HEK293T (cell line): ENCODE measurements at places on chromosomes 4 and X.

GRCh38 chr4:170051402-170051801, 25.2 kb upstream of the MFAP3L start:
- no peak for DNase-seq

DNA sequence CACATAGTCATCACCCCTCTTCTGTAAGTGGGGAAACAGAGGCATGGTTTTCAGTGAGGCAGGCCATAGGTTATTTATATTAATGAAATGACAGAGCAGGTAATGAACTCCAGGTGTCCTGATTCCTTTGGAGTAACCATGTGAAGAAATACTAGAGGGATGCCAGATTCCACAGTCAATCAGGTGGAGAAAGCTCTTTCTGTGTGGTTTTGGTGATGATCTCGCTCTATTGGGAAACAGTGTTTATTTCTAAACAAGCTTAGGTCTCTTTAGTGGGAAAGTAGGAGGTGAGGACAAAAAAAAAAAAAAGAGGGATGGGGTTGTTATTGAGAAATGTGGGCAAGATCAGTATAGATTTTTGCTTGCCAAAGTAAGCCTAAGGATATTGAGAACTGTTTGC, 12.2 kb downstream of the DOCK11 start:
- no peak for DNase-seq

DNA sequence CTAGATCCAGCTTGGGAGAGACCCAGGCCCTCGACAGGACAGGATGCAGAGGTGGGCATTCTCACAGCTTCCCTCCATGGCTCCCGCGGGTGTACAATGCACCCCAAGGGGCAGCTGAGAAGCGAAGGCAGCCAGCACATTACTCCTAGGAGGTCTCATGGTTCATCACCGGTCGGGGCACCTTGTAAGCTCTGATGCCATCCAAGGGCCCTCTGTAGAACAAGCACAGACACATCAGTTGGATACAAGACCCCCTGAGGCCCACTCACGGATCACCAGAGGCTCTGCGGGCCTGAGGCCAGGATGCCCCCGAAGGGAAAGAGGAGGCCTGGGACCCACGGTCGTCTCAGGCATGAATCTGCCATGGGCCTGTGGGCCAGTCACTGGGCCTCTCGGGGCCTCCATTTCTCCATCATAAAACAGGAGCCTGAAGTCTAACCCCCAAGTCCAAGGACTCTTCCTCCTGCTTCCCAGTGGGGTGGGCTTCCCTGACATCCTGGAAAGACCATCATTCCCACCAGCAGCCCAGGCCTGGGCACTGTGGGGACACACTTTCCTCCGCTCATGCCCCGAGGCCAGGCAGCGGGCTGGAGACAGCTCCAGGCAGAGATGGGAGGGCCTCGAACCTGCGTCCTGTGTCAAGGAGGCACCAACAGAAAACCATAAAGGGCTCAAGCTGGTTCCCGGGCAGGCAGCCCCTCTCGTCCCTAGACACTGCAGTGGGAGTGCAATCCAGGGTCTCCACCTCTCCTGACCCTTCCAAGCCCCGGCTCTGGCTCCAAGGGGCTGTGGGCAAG, 20.1 kb downstream of the HMX1 start:
- no peak for DNase-seq

- DNase-seq: peak; percentile 54
Observed at GRCh38 chrX:140762061-140762460, 52.5 kb downstream of the LINC00632 start.

GRCh38 chrX:40152173-40152711, 54.5 kb upstream of the BCOR start:
- no peak for DNase-seq

GRCh38 chrX:103157496-103158316, 57.2 kb upstream of the BEX4 start:
- DNase-seq: peak; percentile 62

DNA sequence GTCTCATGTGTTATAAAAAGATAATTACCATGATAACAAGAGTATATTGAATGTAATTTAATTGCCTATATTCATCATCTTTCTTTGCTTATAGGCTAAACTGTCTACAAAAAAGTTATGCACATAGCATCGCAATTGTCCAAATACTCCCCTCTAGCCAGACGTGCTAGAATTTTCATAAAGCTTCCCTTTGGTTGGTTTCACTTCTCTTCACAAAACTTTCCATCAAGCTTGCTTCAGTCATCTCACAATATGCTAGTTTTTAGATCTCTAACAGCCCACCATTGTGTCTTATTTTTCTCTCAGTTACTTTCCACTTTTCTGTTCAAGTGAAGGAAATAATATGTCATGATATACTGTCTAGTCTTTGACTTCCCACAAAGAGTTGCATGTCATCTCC, 448.3 kb upstream of the SPANXN1 start:
- no peak for DNase-seq

- DNase-seq: no peak
Observed at GRCh38 chr4:7859326-7859725, 80.3 kb downstream of the AFAP1 start.

DNA sequence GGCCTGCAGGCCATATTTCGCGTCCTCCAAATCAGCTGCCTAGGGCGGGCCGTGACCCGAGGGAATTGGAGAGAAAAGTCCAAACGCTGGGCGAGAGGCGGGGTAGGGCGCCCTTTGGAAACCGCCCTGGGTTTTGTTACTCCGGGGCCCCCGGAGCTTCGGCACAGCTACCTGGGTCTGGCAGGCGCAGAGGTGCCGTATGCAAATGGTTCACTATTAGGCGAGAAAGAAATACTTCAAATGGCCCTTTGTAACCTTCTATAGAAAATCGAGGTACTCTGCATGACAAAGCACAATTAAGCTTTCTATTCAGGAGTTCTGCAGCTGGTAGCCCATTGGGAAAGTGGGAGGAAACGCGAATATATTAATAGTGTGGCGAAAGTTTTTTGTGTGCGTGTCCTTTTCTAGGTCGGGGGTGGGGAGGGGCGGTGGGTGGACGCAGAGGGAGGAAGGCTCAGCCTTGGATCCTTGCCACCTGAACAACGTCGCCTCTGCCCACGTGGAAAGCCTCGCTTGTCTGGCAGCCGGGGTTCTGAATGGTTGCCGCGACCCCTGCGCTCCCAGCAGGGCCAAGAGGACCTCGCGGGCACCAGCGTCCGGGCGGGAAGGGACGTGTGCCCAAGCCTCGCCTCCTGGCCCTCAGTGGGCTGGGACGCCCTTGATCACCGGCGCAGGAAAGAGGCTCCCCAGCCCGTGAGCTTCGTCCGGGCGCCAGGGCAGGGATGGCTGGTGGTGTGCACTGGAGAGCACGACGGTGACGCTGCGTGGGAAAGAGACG, 9.5 kb downstream of the GSX2 start:
- DNase-seq: no peak

DNA sequence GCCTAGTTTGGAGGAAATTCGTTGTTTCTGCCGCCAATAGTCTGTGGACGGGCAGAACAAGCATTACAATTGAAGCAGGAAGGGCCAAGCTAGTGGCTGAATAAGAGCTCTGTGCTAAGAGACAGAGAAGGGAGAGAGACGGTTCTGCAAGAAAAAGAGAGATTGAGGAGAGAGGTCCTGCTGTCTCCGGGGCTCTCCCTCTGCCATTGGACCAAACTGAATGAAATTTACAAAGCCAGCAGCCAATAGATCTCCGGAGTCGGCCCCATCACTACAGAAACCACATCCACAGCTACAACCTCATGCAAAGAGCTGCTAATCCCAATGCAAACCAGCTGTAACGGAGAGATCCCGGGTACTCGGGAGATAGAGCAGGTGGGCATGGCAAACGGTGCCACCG, at the start of gene NLGN4X:
NLGN4X (minus strand) TSS at position 148 of the 400 bp plus-strand sequence. CDS start 77,401 bp downstream, outside the sequence.
- DNase-seq: no peak

DNA sequence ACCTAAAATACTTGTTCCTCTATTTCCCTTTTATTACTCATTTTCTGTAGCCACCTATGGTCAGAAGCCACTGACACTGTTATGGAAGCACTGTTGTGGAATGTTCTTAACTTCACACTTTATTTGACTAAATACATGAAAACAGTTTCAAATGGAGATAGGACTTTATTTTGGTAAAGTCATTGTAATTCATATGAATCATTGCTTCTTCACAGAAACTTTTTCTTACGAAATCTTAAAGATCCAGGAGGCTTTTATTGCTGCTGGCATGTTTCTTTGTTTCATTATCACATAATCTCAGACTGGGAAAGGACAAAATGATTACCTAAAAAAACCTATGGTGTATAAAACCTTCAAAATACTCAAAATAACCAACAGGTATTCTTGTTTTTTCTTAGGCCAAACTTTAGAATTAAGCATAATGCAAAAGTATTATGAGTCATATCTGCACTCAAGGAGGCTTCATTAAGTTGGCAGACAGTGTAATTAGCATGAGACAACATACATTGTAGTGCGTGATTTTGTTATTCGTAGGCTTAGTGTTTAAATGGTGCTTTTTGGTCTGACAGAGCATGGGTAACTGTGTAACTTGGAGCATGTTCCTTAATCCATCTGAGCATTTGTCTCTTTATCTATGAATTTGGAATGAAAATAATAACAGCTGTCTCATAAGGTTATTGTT, 58.0 kb downstream of the SH3BGRL start:
- DNase-seq: no peak

DNA sequence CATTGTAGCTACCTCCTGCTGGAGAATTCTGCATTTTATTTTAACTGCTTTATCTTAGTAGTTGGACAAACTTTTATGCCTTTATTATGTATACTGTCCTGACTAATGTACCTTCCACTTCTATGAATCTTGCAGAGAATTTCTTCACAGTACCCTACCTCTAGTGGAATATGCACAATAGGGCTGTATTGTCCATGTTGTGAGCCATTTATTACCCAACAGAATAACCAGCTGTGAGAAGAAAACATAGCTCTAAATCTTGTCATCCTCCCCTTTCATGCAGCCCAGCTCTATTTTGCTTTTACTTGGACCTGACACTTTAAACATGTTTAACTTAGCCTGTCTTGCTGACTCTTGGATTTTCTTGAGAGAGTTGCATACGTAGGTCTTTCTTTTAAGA, 56.2 kb downstream of the MCUB start:
- no peak for DNase-seq

DNA sequence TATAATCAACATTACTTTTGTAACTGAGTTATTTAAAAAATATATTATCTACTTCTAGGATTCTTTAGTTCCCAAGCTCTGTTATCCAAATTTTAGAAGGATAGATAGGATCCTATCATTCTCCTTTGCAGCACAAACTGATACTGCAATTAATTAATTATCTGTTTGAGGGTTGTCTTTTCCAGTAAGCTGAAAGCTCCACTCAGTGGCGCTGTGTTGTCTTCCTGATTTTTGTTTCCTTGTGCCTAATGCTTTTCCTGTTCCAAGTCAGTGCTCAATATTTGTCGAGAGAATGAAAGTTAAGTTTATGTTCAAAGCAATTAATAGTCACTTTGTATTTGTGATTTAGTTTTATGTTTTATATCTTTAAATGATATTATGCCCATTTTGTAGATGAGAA, 107.4 kb upstream of the ANK2 start:
- no peak for DNase-seq

DNA sequence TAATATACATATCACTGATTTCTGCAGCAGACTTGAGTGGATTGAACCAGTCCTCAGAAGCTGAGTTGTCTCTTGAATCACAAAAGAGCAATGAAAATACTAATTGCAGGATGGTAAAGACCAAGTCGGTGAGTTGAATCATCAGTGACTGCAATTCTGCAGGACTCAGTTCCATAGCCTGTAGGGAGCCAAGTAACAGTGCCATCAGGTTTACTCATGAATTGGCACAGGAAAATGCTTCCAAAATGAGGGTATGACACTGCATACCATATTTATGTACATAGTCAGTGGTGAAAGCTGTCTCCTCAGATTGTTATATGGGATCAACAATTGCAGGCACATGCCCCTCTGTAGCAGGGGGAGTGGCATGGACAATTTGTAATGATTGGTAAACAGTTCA, 192.8 kb downstream of the CCNG2 start:
- no peak for DNase-seq

GRCh38 chrX:152831391-152831790, 528 bp downstream of the NSDHL start:
- no peak for DNase-seq

DNA sequence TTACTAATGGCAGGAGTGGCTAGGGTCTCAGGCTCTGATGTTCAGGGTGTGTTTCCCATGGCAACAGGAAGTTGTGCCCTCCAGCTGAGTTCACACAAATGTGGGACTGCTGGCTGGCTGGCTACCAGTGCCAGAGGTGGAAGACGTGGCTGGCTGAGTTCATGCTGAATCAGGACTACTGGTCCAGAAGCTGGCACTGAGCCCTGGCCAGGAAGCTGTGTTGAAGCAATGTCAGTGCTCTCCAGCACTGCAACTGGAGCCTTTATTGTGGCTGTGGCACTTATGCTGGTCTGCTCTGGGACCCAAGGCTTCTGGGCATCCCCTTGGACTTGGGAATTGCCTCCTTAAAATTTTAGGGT, 42.0 kb upstream of the ZXDA start:
- no peak for DNase-seq

DNA sequence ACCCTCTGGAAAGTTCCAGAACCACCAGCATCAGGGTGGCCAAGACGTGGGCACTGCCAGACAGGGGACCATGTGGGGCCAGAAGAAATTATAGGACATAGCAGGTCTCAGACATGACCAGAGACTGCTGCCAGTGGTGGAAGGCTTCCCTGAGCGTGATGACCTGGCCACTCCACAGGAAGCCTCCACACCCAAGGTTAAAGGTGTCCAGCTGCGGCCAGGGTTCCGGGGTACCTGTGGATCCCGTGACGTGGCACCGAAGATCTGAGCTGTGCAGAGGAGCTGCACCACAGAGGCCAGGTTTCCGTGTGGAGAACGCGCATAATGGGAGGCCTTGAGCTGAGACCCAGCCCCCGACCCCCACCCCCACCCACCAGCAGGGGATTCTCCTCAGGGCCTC, 16.4 kb upstream of the CTBP1 start:
- DNase-seq: no peak

GRCh38 chrX:63424063-63424462, 72.9 kb upstream of the SPIN4 start:
- DNase-seq: no peak

GRCh38 chrX:17826609-17827496, 34.2 kb downstream of the RAI2 start:
- no peak for DNase-seq

DNA sequence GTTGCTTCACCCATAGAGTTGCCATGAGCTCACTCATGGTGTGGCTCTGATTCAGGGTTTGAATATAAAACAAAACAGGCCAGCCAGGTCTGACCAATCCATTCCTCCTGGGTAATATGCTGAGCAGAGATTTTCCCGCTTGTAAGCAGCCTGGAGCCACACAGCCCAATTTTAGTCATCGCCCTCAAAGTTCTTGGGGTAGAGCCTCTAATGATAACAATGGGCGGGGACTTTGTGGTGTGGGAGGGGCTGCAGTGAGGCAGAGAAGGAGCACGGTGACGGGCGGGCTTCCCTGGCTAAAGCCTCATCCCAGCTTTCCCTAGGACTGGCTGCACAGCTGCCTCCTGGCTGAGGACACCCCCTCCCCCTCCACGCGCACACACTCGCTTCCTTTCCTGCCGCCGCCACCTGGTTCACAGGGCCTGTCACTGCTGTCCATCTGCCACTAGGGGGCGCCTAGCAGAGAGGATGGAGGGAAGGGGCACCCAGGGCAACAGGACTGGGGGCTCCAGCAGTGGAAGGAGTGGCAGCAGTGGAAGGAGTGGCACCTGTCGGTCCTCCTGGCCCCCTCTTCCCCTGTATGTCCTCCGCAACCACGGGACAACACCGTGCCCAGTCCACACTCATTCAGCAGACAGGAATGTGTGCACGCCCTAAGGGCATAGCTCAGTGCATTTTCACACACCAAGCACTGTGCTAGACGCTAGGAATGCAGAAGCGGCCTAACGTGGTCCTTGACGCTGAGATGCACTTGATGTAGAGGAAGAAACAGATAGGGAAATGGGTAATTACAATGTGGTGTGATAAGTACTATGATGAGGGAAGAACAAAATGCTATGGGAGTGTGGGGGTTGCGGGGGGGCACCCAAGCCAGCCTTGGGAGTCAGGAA, 26.8 kb downstream of the PRPS1 start:
- DNase-seq: peak; percentile 80
